Putamen (tissue), 1 donor: ENCODE measurements at places on chromosomes 2 and 18.

DNA sequence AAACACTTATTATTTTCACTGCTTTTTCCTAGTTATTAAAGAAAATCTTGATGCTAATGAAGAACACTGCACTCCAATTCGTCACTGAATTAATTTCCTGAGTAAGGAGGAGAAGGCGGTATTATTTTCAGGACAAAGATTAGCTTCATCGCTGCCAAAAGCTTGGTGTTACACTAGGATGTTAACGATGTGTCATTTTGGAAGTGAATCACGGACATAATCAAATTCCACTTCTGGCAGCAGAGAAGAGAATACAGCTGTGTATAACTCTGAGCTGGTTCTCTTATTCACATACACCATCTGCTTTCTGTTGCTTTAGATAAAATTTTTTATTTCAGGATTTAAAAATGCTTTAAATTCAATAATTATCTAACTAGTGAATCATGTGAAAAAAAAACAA is 74.1 kb downstream of the SCG2 start:
- peak; percentile 42 for DNase-seq

- DNase-seq, result no peak
These were observed 176.1 kb downstream of the CAPN13 start for GRCh38 chr2:30631051-30631671.

GRCh38 chr2:214492152-214492551 is 81.3 kb downstream of the VWC2L start:
- DNase-seq, result no peak

GRCh38 chr2:215141706-215142105 is 3.3 kb upstream of the ABCA12 start:
- DNase-seq, result no peak

GRCh38 chr2:36403675-36404230 is 48.2 kb downstream of the CRIM1 start:
- DNase-seq, result no peak

DNA sequence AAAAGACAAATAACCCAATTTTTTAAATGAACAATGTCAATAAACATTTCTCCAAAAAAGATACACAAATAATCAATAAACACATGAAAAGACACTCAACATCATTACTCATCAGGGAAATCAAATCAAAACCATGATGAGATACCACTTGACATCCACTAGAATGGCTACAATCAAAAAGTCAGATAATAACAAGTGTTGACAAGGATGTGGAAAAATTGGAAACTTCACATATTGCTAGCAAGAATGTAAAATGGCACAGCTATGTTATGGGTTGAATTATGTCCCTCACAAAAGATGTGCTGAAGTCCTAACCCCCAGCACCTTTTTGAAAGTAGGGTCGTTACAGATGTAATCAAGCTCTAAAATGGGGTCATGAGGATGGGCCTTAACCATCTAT is 33.2 kb downstream of the TNS1 start:
- DNase-seq, result no peak

DNA sequence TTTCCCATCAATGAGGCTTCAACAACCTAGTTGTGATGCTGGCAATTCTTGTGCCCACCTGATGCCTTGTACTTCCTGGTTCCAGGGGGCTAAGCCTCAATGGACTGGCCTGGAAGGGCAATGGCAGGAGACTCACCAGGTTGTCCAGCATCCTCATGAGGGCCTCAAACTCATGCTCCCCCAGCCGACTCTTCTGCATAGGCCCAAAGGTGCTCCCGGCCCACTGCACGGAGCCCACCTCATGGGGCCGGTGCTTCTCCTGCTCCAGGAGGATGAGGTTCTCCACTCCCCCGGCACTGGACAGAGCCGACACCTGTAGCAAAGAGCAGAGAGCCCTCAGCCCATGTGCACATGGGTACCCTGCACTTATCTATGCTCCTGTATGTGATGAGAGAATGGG is 84.5 kb downstream of the ADD2 start:
- DNase-seq, result no peak

GRCh38 chr18:6668836-6669235 is 60.7 kb upstream of the ARHGAP28 start:
- no peak for DNase-seq

DNA sequence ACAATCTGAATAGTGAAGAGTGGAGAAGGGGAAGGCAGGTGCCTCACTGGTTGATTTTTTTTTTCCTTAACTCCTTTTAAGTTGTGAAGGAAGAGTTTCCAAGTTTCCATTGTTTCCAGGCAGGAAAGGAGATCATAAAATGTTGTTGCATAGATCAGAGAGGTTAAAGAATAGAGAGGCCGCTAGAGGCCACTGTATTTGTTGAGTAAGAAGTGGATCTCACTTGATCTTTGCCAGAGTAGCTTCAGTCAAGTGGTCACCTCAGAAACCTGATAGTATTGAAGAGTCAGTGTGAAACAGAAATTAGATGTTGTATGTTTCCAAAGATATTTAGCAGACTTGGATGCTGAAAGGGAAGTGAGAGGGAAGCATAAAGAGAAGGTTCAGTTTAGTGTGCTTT is 17.6 kb downstream of the CTNNA2 start:
- DNase-seq, result no peak

DNA sequence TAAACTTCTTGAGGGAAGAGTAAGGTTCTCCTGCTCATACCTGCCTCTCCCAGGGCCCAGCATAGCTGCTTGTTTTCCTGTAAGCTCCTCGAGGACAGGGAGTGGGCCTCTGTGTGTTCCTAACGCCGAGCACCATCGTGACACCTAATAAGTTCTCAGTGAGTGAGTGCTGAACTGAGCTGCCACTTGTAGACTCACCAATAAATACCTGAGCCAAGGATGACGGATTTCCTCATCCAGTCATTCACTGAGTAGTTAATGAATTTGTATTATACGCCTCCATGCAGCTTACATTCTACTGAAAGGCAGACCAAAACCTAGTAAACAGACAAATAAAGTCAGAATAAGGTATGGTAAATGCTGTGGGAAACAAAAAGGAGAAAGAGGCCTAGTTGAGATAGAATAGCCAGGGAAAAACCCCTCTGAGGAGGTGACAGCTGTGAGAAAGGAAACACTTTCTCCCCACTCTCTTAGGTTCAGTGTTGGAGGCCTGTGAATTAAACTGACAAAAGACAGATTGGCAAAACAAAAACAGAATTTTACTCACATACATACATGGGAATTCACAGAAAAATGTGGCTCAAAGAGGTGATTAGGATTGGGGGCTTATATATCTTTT is 138.6 kb downstream of the B3GNT2 start:
- DNase-seq, result no peak

DNA sequence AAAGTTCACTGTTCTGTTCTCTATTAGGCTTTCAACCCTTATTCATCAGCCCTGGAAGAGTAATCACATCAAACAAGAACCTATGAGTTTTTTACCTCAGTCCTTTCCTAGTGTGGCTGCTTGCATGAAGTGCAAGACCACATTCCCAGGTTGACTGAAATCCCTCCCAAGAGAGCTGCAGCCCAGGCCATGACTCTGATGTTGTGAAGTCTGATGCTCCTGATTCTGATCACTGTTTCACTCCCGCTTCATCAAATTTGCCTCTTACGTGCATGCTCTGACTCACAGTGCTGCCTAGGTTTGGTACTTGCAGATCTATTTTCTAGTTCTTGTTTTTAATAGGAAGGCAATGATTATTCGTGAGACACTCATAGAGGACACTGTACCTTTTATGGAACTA is 58.2 kb upstream of the DSEL start:
- DNase-seq, result no peak

GRCh38 chr2:207334624-207335371 is 169.1 kb upstream of the KLF7 start:
- DNase-seq, result no peak
